ENCODE measurements at places on chromosomes 3 and 15.
A peak's percentile ranks its signal among the peaks of the same experiment; 100 is the strongest.

- no peak for DNase-seq
Measured at GRCh38 chr15:70443486-70444273, 319.7 kb downstream of the UACA start.

DNA sequence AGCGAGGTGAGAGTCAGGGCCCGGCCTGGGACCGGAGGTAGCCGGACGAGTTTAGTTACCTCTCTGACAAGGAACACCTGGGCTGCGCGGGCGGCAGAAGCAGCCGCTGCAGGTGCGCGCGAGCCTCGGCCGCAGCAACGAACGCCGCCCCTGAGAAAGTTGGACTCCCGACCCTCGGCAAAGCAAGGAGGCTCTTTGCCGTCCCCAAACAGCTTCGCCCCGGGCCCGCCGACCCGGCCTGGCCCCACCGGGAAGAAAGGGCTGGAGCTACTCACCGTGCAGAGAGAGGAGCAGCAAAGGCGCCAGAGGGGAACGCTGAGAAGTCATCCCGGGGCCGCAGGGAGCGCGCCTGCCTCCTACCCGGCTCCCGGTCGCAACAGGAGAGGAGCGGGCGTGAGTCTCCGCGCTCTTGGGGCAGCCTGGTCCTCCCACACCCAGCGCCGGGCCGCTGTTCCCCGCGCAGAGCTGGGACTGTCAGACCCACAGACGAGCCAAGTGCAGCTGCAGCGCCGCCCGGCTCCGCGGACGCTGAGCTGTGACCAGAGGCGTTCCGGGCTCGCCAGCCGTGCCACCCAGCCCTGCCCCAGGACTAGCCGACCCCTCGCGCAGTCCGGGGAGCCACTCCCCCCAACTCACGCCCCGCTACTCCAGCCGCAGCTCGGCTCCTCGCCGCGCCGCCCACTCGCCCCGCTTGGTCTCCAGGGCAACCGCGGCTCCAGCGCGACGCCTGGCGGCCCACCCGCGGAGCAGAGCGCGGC lies at the start of gene IGSF11:
IGSF11 (minus strand) TSS at position 591 of the 758 bp plus-strand sequence; CDS start at position 327, 264 bp downstream.
- DNase-seq: no peak

DNA sequence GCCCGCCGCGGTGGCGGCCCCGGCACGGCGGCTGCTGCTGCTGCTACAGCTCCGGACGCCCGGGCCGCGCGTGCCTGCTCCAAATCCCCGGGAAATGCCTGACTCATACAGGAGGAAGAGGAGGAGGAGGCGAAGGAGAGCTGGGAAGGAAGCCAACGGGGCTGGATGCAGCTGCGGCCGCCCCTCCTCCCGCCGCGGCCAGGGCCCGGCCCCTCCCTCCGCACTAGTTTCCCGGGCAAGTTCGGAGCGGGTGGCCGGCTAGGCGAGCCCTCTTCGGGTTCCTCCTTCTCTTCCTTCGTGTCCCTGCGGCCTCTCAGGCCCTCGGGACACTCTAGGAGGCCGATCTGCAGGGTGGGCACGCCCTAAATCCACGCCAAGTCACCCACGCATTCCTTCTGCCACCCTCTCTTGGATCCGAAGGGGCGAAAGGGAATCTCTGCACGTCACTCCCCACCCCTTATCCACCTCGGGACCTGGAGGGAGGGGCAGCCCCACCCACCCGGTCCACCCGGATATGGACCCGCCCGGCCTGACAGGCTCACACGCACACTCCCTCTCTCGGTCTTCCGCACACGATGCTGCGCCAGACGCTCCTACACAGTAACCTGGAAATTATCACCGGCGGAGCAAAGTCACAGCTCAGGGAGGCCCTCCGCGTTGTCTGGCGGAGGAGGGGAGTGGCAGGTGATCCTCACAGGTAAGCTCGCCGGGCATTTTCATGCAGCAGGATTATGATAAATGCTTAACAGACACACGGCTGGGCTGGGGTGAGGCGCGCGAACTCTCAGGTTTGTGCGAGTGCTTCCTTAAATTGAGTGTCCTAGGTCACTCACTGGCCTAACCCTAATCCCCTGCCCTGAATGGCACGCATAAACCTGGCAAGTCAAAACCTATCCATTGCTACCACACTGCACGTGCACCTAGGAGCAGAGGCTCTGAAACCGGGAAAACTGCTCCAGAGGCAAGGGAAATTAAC lies at the start of the genes OSBPL10 and ZNF860:
OSBPL10 (minus strand) TSS at position 57 of the 976 bp plus-strand sequence. CDS start 83 bp downstream, outside the sequence.
ZNF860 (plus strand) TSS at position 545 of the 976 bp plus-strand sequence. CDS start 7,330 bp downstream, outside the sequence.
- DNase-seq: no peak

DNA sequence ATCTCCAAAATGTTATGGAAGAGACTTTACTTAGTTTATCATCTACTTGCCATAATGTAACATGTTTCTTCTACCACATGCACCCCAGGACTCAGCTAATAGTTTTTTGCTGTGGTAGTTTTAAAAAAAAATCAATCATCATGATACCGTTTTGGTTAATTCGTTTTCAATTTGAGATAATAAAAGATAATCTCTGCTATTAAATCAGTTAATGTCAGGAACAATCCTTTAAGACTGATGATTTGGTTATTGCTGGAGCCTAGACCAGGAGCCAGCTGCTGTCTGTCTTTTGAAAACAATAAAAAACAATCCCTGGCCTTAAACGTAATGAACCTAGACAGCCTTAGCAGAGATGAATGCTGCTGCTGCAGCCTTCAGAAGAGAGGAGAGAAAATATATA lies 403.7 kb downstream of the OXSM start:
- no peak for DNase-seq

DNA sequence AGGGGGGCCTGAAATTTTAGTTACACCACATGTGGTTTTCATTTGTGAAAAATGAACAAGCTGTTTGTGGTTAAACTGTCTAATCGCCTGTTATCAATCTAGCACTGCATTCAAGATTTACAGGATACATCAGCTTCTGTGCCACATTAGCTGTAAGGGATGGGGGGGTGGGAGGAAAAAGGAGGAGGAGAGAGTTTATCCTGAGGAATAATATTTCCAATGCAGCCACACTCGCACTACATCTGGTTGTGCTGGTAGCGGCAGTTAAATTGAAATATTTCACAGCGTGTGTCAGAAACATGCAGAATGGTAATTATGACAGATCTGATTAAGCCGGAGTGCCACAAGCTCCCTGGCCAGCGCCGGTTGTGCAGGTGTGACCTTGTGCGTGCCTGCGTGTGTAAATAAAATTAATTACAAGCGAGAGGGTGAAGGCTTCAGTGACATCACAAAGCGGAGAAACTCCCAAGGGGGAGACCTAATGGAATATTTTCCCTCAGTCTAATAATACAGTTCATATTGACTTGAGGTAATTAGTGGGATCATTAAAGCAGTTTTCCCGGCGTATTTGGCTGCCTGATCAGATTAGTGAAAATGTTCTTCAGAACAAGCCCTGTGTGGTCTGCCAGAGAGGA lies 55.5 kb downstream of the SATB1 start:
- DNase-seq: no peak

DNA sequence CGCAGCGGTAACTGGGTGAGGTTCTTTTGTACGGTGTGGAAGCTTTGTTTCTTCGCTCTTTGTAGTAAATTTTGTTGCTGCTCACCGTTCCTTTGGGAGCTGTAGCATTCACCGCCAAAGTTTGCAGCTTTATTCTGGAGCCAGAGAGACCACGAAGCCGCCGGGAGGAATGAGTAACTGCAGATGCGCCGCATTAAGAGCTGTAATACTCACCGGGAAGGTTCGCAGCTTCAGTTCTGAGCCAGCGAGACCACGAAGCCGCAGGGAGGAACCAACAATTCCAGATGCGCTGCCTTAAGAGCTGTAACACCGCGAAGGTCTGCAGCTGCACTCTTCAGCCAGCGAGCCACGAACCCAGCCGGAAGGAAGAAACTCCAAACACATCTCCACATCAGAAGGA lies 56.0 kb upstream of the DYNC1LI1 start:
- no peak for DNase-seq

GRCh38 chr3:52177701-52178042 lies 20.3 kb upstream of the ALAS1 start:
- no peak for DNase-seq

DNA sequence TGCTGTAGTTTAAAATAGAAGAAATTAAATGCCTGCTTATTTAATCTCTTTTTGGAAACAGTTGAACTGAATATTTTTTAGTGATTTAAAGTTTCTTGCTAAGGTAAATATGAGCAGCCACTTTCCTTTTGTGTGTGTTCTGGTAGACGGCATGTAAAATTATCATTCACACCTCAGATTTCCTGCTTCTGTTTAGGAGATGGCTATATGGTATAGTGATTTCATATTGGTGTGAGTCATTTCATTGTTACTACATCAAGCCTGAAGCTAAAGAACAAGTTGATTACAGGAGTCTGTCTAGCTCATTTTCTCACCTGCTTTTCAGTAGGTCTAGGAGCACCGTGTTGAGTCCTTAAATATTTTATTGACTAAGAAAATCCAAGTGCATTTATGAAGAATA lies 2.2 kb downstream of the LRCH3 start:
- no peak for DNase-seq

- no peak for DNase-seq
Measured at GRCh38 chr3:194257916-194258668, 93.0 kb downstream of the CPN2 start.

- no peak for DNase-seq
Measured at GRCh38 chr15:76799760-76800159, 105.4 kb downstream of the SCAPER start.

- DNase-seq: no peak
Measured at GRCh38 chr3:69081583-69082262, 1.6 kb upstream of the UBA3 start.

GRCh38 chr3:110793611-110794010 lies 278.0 kb upstream of the NECTIN3 start:
- DNase-seq: no peak

- DNase-seq: no peak
Measured at GRCh38 chr15:72968531-72968922, 83.7 kb upstream of the NEO1 start.

DNA sequence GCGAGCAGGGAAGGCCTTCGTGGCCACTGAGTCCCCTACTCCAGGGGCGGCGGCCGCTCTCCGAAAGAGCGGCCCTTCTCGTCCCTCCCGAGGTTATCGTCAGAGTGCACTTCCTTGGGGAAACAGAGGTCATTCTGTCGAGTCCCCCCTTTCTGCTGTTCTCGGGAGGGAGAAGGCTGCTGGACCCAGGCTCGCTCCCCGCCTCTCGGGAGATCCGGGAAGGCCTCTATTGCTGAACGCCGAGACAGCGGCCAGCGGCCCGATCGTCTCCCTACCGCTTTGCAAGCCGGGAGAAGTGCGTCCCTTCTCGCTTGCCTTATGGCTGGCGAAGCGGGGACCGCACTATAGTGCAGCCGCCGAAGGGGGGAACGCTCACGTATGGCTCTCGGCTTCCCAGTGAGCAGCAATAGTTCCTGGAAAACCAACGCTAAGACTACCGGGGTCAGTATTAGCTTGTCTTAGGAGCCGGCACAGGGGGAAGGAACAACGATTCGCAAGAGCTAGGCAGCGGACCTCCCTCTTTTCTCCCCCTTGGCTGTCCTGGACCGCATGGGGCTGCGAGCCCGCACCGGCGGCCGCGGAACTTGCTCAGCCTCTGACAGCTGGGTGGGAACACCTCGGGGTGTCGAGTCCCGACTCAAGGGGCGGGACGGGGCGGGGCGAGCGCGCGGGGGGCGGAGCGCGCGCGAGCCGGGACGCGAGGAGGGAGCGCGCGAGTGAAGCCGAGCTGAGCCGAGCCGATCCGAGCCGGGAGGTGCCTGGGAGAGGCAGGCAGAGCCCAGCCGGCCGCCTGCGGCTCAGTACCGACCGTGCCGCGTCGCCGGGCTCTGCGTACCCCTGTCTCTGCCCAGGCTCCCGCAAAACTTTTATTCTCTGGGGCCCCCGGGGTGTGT lies 930 bp upstream of the PPM1L start:
- DNase-seq: peak; percentile 57

DNA sequence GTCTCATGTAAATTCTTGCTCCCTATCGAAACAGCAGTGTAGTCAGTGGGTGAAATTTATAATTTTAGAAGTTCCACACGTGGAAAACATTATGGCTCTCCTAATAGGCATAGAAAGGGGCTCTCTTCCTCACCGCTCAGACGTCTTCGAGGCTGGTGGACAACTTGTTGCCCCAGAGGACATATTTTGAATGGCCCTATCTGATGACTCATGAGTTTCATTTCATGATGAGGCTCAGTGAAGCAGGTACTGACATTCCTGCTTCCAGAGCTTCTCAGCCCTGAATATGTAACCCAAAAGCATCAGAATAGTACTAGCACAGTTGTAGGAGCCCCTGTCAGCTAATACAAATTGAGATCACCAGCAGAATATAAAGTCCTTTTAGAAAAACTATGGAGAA lies 117.9 kb downstream of the HERC1 start:
- no peak for DNase-seq

GRCh38 chr15:89174476-89174875 lies 46.9 kb downstream of the RLBP1 start:
- no peak for DNase-seq

DNA sequence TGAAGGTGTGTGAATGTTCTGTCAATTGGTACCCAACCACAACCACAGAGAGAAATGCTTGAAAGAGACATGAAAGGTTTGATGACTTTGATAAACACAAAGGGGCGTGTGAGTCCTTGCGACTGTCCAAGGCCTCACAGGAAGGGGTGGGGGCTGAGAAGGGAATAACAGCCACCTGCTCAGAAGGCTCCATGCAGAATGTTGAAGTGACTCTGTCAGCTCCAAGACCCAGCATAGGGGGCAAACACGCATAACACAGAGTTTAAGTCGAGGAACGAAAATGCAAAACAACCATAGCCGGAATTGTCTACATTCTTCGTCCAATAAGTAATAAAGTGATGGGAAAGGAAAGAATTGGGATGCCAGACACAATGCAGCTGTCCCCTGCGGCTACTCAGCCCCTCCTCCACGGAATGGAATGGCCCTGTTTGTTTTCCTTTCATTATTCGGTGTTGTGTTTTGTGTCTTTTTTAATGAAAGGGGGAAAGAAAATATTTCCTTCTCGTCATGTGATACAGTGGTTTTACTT lies 19.9 kb downstream of the TMEM212 start:
- DNase-seq: no peak

GRCh38 chr3:145889730-145890129 lies 271.3 kb downstream of the PLOD2 start:
- no peak for DNase-seq

- DNase-seq: no peak
Measured at GRCh38 chr3:55330355-55330754, 156.8 kb downstream of the WNT5A start.

DNA sequence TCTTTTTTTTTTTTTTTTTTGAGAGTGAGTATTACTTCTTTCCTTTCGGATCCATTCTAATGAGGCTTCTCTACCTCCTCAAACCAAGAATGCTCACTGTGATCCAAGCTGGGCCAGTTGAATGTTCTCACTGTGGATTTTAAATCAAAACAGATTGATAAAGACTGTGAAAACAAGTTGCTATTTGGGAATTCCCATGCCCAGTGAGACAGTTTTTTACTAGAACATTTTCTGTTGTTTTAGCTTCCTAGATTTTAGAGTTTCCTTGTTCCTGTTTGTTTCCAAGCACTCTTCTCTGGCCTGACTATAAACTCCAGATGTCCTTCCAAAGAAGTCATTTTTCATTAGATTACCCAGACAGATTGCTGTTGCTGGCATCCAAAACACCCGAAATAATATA lies 60.1 kb upstream of the GALNT15 start:
- DNase-seq: no peak

DNA sequence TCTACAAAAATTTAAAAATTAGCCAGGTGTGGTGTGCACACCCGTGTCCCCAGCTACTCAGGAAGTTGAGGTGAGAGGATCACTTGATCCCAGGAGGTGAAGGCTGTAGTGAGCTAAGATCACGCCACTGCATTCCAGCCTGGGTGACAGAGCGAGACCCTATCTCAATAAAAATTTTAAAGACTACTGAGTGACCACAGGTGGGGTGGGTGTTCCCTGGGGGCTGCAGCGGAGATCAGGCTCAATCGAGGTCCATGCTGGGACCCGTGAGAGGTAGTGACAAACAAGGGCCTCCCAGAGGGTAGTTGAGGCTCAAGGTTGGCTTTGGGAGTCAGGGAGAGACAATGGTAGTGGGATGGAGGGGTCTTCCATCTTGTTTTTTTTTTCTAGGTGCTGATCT lies 38.9 kb upstream of the LIMD1 start:
- DNase-seq: no peak

Data from NCI-H187 treated with DMSO at 0.1 percent for 48 hours (cell line).